Activated CD4-positive, alpha-beta T cell treated with anti-CD3 and anti-CD28 coated beads for 24 hours (primary cell): ENCODE measurements at places on chromosomes 1 and 21.

GRCh38 chr1:45345014-45345413 lies 4.8 kb upstream of the MUTYH start:
- no peak for DNase-seq

DNA sequence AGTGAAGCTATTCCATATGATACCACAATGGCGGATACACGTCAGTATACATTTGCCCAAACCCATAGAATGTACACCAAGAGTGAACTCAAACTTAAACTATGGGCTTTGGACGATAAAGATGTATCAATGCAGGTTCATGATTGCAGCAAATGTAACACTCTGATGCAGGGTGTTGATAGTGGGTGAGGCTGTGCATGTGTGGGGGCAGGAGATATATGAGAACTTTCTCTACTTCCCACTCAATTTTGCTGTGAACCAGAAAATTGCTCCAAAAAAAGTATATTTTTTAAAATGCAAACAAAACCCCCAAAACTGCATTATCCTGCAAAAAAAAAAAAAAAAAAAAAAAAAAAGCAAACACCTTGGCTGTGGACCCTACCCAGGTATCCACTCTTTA lies 3.4 kb downstream of the ATP1A2 start:
- no peak for DNase-seq

- DNase-seq: no peak
Measured at GRCh38 chr1:18234790-18235242, 127.2 kb downstream of the IGSF21 start.

DNA sequence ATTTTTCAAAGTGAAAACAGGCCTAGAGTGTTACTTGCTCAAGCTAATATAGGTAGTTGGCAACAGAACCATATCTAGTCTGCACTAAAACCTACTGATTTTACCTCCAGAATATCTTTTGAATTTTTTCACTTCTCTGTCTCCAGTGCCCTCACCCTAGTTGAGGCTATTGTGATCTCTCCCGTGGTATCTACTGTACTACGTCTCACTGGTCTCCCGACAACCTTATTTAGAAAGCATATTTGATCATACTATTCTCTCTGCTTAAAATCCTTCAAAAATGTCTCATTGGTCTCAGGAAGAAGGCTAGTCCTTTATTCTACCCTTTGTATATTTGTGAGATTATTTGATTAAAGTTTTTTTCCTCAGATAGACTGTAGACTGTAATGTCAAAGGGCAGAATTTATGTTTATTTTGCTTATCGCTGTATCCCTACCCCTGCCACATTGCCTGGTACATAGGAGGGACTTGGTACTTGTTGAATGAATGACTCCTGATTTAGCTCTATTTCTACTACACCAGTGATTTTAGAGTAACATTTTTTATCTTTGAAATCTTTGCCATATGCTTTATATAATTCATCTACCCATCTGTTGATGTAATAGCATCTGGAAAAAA lies 135.5 kb upstream of the KIAA1614 start:
- DNase-seq: no peak
